Spinal cord (tissue), 10 donors: ENCODE measurements at places on chromosomes 1 and 21.

- no peak for DNase-seq
- H3K27me3 ChIP-seq, result no peaks in the 10 kb centered on the region
- H3K4me3 ChIP-seq, result no peak overlapping the region
- no peaks in the 10 kb centered on the region for H3K36me3 ChIP-seq
- peaks cover 5% of the 10 kb centered on the region for H3K4me1 ChIP-seq
Observed at GRCh38 chr1:178932552-178932906, 61.7 kb upstream of the ANGPTL1 start.

- H3K4me1 ChIP-seq, result peaks cover 29% of the 10 kb centered on the region
- DNase-seq, result no peak
- no peaks in the 10 kb centered on the region for H3K36me3 ChIP-seq
- H3K4me3 ChIP-seq, result no peak overlapping the region
Observed at GRCh38 chr1:234918181-234918841, 210.3 kb downstream of the TOMM20 start.

GRCh38 chr1:234770924-234771540 lies 161.1 kb upstream of the IRF2BP2 start:
- H3K27me3 ChIP-seq, result no peaks in the 10 kb centered on the region
- DNase-seq, result no peak
- H3K4me3 ChIP-seq, result no peak overlapping the region
- H3K27ac ChIP-seq, result no peak overlapping the region
- H3K4me1 ChIP-seq, result peaks cover 16% of the 10 kb centered on the region
- no peaks in the 10 kb centered on the region for H3K36me3 ChIP-seq

- no peaks in the 10 kb centered on the region for H3K27me3 ChIP-seq
- no peaks in the 10 kb centered on the region for H3K4me1 ChIP-seq
- peak; percentile 83 for DNase-seq
Observed at GRCh38 chr1:220189750-220190347, 82.4 kb downstream of the RAB3GAP2 start.
